ENCODE measurements at places on chromosomes 6 and 20.

GRCh38 chr6:10725716-10726115 is 2.8 kb downstream of the TMEM14C start:
- H3K4me3 ChIP-seq, result peak overlapping the region; percentile 40
- no peak for DNase-seq
- H3K27ac ChIP-seq, result peak overlapping the region; percentile 78
- H3K27me3 ChIP-seq, result peaks cover 3% of the 10 kb centered on the region

DNA sequence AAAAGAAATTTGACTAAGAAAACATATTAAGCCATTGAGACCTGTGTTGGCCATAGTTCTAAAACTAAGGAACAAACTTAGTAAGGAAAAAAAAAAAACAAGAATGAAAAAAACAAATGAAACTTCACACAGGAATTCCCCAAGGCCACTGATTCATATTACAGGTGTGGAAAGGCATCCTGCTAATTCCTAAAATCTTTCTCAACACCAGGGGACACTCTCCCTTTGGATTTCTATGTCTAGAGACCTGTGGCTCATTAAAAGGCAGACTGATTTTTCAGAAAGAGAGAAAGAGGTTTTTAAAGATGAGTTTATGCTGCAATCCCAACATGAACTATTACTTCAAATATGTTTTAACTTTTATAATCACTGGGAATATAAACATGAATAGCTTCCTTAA is at the start of gene OR12D1:
Gene OR12D1 (plus strand): TSS at position 341 of the 400 bp plus-strand sequence.
- peaks cover 9% of the 10 kb centered on the region for H3K36me3 ChIP-seq
- no peak for DNase-seq
- H3K4me3 ChIP-seq, result no peak within 1 kb of the TSS
- no peaks in the 10 kb centered on the region for H3K4me1 ChIP-seq

DNA sequence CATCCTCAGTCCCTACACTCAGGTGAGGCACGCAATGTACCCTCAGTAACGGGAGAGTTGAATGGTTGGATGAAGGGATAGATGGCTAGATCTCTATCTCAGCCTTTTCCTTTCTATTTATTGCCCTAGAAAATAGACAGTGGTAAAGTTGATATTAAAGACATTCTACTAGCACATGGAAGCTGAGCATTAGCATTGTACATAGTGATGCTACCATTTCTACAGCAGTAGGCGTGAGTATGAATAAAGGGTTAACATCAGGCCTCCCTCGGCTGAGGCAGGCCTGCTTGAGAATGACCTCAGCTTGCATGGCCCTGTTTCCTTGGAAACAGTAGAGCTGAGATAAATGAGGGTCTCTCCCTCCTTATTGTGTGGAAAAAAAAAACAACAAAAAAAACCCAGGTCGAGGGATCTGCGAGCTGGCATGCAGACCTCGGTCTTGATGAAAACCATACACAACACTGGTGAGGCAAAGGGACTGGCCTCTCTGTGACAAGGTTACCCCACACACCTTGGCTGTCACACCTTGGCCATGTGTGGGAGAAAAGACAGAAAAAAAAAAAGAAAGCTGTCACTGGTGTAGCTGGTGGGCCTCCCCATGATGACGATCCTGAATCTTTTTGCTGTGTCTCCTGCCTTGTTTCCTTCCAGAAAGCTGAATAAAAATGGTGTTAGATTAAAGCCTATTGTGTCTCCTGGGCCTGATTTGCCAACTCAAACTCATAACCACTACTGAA is 160.0 kb downstream of the HACE1 start:
- H3K36me3 ChIP-seq, result no peaks in the 10 kb centered on the region
- H3K4me1 ChIP-seq, result peaks cover 25% of the 10 kb centered on the region
- H3K4me3 ChIP-seq, result no peak overlapping the region
- no peak for DNase-seq
- H3K27ac ChIP-seq, result no peak overlapping the region

- no peak overlapping the region for H3K4me3 ChIP-seq
- H3K27me3 ChIP-seq, result no peaks in the 10 kb centered on the region
- H3K27ac ChIP-seq, result no peak overlapping the region
- no peak for DNase-seq
- H3K4me1 ChIP-seq, result no peaks in the 10 kb centered on the region
These were observed 45.5 kb upstream of the THEMIS start for GRCh38 chr6:127946388-127946787.
